ENCODE measurements at places on chromosomes 13 and 19.

DNA sequence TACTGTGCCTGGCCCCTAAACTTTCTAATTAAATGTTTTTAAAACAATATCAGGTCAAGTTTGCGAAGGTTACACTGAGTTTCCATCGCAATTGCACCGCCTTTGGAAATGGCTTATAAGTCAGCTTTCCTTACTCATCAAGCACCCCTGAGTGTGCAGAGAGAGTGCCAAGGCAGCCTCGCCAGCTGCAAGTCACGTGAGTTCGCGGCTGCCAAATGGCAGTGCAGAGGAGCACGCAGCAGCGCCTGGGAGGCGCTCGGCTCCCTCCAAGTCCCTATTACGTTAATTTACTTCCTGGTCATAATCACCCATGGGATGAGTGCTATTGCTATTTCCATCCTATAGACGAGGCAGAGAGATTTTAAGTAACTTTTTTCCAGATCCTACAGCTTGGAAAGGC lies 319.6 kb downstream of the TEX29 start:
- no peak for DNase-seq

GRCh38 chr19:40277356-40278059 lies 7.6 kb downstream of the AKT2 start:
- DNase-seq = no peak

DNA sequence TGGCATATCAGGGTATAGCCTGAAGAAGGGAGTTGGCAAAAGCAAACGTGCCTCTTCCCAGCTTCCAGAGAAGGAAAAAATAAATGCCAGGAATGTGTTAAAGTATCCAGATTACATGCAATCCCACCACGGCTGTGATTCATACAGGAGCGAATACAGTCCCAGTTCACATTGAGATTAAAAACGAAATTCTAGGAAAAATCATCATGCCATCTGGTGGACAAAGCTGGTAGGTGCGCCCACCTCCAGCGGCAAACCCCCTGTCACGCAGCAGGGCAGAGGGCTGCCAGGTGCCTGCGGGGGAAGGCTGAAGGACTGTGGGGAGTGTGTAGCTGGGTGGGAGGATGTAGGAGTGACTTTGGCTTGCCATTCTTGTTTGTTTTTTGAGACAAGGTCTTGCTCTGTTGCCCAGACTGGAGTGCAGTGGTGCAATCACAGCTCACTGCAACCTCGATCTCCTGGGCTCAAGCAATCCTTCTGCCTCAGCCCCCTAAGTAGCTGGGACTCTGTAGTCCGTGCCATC lies 6.4 kb upstream of the DMWD start:
- DNase-seq = peak; percentile 40

DNA sequence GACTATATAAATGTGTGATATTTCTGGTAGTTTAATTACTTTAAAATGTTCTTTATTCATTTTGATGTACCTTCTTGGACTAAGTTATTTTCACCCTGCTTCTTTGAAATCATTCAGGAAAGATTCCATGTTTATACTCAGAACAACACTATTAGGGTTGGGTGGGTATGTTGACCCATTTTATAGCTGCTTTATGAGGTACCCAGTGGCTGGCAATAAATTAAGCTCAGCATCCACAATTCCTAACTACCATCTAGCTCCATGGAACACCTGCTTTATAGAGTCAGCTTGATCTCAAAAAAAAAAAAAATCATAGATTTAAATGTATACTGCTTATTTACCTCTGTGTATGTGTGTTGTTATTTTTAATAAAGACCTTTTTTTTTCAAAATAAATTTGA lies 78.9 kb upstream of the ZNF91 start:
- DNase-seq = no peak

GRCh38 chr13:62512194-62513141 lies 1096.8 kb upstream of the PCDH20 start:
- DNase-seq = no peak

DNA sequence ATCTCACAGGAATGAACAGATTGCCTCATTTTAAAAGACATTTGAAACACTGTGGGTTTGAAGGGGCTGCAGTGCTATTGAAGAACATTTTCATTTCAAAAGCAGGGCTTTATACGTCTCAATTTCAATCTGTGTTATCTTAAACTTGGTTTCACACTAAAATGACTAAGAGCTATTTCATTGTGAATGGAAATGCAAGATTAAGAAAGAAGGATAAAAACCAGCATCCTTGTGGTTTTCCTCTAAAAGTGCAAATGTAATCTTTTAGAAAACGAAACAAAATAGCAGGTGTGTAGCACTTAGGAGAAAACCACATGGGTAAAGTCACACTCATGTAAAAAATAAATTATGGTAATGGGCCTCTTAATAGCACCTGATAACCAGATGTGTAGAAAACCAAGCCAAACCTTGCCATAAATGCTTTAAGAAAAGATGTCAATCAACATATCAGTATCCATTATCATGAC lies 397.7 kb downstream of the GPC6 start:
- DNase-seq = no peak

- DNase-seq = no peak
Observed at GRCh38 chr19:35732540-35733179, 9.6 kb downstream of the IGFLR1 start.

- no peak for DNase-seq
Observed at GRCh38 chr13:49064476-49064875, 88.8 kb downstream of the FNDC3A start.

- no peak for DNase-seq
Observed at GRCh38 chr19:390386-391206, 18.4 kb downstream of the C2CD4C start.

- no peak for DNase-seq
Observed at GRCh38 chr13:99655351-99656091, 154.2 kb downstream of the TM9SF2 start.

GRCh38 chr19:48680436-48681126 lies 7.8 kb upstream of the NTN5 start:
- no peak for DNase-seq

DNA sequence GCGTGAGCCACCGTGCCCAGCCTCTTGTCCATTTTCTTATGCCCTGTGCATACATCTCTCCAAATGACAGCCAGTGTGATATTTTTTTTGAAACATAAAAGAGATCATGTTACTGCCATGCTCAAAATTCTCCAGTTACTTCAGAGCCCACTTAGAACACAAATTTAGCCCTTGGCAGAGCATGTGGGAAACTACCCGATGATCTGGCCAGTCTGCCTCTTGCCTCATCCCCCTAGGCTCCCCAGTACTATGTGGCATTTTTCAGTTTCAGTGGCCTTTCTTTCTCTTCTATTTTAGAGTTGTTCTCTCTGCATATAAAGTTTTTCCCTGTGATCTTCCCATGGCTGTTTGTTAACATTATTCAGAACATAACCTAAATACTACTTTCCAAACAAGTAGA lies 323.0 kb downstream of the GPC5 start:
- DNase-seq = no peak

- DNase-seq = no peak
Observed at GRCh38 chr19:16462757-16463250, 9.0 kb downstream of the EPS15L1 start.

DNA sequence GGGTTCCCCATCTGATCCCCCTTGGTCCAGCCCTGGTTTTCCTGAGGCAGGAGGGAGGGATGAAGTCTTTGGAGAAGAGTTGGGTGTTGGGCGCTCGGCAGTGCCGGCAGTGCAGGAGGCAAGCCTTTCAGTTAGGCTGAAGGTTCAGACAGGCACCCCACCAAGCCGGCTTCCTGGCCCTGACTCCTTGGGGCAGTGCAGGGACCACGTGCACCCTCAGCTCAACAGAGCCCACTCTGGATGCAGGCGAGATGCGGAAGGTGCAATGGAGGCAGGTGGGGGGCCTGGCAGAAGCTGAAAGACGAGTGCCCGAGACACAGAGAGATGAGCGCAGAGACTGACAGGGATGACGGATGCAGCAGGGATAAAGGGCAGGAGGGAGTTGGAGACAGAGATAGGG lies 11.1 kb downstream of the MAMSTR start:
- DNase-seq = no peak

DNA sequence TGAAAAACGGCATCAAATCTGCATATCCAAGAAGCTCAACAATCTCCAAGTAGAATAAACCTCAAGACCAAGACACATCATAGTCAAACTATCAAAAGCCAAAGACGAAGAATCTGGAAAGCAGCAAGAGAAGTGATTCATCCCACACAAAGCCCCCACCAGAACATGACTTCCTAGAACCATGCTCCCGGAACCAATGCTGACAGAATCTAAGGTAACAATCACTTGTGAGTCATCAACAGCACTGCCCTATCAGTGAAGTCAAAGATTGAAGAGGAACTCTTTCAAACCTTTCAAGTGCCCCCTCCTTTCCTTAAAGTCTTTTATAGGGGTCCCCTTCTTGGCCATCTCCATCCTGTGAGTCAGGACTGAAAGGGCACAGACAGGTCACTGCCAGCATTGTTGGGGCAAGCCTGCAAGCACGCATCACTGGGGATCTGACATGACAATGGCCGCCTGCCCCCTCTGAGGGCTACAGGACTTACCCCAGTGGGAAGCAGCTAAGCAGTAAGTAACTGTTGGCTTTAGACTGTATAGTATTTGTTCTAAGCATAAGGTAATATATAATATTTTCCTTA lies at the start of gene CCDC70:
TSS of gene CCDC70 (plus strand) at position 247 of the 578 bp plus-strand sequence. CDS start 3,443 bp downstream, outside the sequence.
- DNase-seq = no peak

GRCh38 chr19:6020972-6021805 lies 43.2 kb upstream of the RANBP3 start:
- no peak for DNase-seq

DNA sequence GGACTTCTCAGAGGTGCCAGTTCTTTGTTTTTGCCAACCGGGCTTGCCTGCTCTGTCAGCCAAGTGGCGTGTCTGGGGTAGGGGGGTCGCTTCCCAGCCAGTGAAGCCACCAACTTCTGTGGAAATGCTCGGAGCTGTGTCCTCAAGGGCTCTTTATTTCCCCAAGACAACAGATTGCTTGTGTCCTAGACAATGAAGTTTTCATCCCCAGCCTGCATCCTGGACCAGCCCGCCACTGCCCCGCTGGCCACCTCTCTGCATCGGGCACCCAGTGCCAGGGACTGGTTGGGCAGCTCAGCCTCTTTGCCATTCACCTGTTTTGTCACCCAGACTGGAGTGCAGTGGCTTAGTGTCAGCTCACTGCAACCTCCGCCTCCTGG lies 3.7 kb downstream of the RAB11B start:
- no peak for DNase-seq

DNA sequence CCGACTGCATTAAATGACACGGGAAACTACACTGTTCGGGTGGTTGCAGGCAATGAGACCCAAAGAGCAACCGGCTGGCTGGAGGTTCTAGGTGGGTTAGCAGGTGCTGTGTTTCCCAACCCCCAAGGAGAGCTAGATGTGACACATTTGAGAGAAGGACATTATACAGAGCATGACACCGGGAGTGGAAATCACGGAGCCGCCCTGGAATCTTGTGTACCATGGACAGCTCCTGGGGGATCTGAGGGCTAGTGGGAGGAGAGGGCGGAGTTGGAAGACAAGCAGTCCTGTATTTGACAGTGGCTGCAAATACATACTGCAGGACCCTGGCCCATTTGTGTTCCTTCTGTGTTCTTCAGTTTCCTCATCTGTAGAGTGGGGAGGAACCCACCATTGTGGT lies 2.3 kb downstream of the CEACAM18 start:
- DNase-seq = no peak

DNA sequence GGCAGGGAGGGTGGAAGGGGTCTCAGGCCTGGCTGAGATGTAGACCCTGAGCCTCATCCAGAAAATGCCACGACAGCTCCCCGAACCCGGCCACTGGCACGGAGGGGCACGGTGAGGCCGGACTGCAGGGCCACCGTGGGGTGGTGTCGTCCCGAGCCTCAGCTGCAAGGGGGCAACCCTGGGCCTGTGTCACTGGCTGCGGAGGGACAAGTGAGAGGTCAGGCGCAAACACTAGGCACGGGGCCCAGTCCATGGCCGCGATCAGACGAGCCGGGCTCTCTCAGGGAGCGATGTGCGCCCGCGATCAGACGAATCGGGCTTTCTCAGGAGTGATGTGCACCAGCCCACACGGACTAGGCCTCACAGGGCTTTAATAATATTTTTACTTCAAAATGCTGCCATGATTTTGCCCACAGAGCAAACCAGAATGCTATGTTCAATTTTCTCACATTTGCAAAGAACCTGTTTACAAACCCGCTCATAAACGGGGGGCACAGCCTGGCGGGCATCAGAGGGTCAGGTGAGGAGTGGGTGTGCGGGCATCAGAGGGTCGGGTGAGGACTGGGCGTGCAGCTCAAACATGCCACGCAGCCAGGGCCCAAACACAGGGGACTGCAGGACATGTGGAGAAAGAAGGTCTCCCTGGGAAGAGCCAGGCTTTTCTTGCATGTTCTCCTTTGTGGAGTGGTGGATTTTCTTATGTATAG lies 42.6 kb upstream of the C13orf46 start:
- DNase-seq = no peak

GRCh38 chr19:7515645-7516151 lies at the start of gene ZNF358:
Gene ZNF358 (plus strand): TSS chr19:7516103. CDS start chr19:7519243, 3,140 bp downstream.
- DNase-seq = no peak

GRCh38 chr13:98768522-98768921 lies 16.1 kb upstream of the SLC15A1 start:
- DNase-seq = no peak

- DNase-seq = no peak
Observed at GRCh38 chr19:9962623-9963290, 26.4 kb upstream of the OLFM2 start.

- no peak for DNase-seq
Observed at GRCh38 chr13:99894840-99895443, 76.6 kb downstream of the ZIC5 start.

- DNase-seq = no peak
Observed at GRCh38 chr13:50198508-50198907, 183.3 kb downstream of the KCNRG start.

- DNase-seq = no peak
Observed at GRCh38 chr13:40637643-40638042, 28.8 kb downstream of the FOXO1 start.

GRCh38 chr13:97376981-97377380 lies 57.0 kb upstream of the RAP2A start:
- no peak for DNase-seq

DNA sequence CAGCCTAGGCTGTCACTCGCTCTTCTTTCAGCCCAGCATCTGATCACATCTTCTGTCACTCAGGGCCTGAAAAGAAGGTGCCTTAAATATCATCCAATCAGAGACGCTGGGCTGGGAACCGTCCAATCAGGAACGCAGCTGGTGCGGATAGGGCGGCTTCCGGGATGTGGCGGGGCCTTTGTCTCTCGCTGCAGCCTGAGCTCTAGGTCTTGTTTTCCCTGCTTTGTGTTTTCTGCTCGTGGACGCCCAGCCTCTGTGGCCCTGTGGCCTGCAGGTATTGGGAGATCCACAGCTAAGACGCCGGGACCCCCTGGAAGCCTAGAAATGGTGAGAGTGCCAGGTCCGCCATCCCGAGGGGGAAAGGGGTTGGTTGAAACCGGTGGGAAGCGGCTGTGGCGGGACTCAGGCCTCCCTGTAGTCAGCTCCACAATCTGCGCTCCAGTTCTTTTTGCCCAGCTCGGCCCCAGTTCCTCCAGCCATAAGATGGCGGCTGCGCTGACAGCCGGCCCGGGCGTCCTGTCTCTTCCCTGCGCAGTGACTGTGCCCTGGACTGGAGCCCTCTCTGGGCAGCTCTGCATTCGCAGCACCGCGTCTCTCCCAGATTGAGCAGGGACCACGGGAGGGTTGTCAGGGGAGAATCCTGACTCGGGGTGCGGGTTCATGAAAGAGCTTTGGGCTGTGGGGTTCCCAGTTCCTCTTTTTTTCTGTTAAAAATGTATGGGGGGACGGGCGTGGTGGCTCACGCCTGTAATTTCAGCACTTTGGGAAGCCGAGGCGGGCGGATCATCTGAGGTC lies at the start of gene ZNF85:
TSS of gene ZNF85 (plus strand) at position 175 of the 795 bp plus-strand sequence. CDS start at position 325, 150 bp downstream.
- peak; percentile 74 for DNase-seq

Data from stimulated activated CD8-positive, alpha-beta memory T cell treated with anti-CD3 and anti-CD28 coated beads, Interleukin-15, amount 100 ng/mL, for 1 hour (primary cell).